ENCODE measurements at places on chromosomes 7 and 10.

DNA sequence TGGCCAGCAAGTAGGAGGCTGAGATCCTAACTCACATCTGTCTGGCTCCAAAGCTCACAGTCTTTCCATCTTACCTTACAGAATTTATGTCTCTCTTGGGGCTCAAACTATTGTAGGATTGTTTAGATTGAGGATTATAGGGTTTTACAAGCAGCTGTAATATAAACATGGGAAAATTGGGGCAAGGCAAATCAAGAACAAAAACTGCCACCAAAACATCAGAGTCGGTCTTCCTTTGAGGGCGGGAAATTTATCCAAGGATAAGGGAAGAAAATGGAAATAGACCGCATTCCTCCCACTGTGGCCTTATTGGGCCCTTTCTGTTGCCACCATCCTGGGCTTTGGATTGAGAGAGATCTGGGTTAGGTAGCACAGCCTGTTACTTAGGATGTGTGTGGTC, 22.5 kb downstream of the RBM20 start:
- DNase-seq = no peak

GRCh38 chr7:110399421-110399820, 691.5 kb upstream of the LRRN3 start:
- no peak for DNase-seq

DNA sequence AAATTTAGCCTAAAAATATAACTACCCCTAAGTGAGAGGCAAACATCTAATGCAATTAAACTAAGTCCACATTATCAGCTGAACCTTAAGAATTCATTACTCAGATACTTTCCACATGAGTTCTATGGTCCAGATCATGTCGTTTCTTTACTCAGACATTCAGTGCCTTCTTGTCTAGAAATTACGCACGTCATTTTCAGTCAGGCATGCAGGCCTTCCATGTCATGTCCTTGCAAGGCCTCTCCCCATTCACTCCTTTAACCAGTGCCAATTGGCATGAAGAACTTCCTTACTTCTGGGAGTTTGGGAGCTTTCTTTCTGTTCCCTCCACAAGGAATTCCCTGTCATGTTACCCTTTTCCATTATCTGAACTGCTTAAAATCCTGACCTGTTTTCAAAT, 118.8 kb downstream of the NRP1 start:
- DNase-seq = no peak

- no peak for DNase-seq
These were observed 80.5 kb downstream of the KCNMA1 start for GRCh38 chr10:77556990-77557601.

DNA sequence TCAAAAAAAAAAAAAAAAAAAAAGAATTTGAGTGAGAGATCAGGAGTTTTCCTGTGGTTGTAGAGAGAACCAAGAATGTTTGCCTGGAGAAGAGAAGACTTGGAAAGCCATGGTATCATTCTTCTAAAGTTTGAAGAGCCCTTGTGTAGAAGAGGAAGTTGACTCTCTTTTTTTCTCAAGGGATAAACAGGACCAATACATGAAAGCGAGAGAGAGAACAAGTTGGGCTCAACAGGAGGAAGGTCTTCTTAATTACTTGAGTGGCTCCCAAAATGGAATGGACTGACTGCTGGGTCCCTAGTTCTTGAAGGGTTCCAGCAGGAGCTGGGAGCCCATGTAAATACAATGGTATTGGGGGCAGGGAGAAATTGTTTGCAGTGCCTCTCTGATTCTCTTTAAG, 173.3 kb upstream of the ADO start:
- DNase-seq = no peak

DNA sequence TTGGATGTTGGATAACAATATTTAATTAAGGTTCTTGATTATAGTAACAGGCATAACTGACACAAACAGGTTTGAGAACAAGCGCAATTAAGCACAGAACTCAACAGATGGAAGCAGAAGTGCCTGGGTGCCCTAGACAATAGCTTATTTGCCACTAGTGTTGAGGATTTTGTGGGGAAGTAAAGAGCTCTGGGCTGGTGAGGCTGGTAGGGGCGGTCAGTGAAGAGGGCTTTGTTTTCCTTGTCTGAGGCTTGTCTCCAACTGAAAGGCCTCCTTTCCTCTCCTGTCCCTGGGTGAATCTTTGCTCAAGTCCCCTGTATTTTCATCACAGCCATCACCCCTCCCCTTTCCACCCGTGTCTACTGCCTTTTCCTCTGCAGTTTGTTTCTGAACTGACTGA, 104.6 kb downstream of the KAT6B start:
- DNase-seq = no peak

GRCh38 chr10:35641676-35642034, 441 bp downstream of the FZD8 start:
- no peak for DNase-seq

DNA sequence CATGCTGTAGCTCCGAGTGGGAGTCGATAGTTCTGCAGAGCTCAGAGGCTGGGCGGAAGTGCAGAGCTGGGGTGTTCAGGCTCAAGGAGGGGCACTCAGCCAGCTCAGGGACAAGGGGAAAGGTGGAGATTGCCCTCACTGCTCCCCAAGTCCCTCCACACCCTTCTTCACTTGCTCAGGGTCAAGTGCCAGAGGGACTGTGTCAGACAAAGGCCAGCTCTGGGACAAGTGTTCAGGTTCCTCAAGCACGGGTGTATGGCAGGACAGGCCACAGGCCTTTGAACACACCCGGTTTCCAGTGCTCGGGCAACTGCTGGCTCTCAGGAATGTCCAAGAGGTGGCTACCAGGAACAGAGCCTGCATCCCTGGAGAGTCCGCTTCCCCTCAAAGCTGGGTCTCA, 293.0 kb upstream of the PODXL start:
- DNase-seq = no peak

- DNase-seq = no peak
These were observed at the start of gene NODAL for GRCh38 chr10:70441161-70441894. TSS of gene NODAL (minus strand) at chr10:70441681. CDS start at chr10:70441667, 14 bp downstream.

GRCh38 chr7:16881844-16882243, at the start of gene AGR3:
TSS of gene AGR3 (minus strand) at chr7:16881983. CDS start at chr7:16878618, 3,365 bp downstream.
- no peak for DNase-seq
